ENCODE measurements at places on chromosomes 4 and X.

- peak; percentile 51 for DNase-seq
Measured at GRCh38 chr4:151922306-151922705, 161.5 kb upstream of the GATB start.

DNA sequence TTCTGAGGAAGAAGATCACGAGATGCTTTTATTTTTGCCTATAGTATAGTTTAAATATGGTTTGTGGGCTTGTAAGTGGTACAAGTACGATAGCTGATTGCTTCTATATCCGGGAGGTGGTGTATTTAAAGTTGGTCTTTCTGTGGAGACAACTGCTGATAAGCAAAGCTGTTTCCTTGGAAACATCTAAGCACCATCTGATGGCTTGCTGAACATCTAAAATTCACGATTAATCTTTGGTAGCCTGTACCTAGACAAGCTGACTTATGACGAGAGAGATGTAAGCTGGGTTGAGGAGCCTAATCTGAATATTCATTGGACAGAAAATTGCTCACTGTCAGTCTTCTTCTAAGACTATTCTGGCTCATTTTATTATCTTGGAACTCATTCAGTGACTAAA, 74.6 kb upstream of the NWD2 start:
- no peak for DNase-seq

GRCh38 chrX:149984411-149984810, 46.1 kb upstream of the EOLA2 start:
- DNase-seq = no peak

GRCh38 chrX:104428231-104428630, 137.8 kb upstream of the IL1RAPL2 start:
- DNase-seq = peak; percentile 33

- DNase-seq = peak; percentile 77
Measured at GRCh38 chrX:68938244-68939004, 109.6 kb downstream of the EFNB1 start.

- DNase-seq = no peak
Measured at GRCh38 chrX:40227125-40227524, 129.4 kb upstream of the BCOR start.

DNA sequence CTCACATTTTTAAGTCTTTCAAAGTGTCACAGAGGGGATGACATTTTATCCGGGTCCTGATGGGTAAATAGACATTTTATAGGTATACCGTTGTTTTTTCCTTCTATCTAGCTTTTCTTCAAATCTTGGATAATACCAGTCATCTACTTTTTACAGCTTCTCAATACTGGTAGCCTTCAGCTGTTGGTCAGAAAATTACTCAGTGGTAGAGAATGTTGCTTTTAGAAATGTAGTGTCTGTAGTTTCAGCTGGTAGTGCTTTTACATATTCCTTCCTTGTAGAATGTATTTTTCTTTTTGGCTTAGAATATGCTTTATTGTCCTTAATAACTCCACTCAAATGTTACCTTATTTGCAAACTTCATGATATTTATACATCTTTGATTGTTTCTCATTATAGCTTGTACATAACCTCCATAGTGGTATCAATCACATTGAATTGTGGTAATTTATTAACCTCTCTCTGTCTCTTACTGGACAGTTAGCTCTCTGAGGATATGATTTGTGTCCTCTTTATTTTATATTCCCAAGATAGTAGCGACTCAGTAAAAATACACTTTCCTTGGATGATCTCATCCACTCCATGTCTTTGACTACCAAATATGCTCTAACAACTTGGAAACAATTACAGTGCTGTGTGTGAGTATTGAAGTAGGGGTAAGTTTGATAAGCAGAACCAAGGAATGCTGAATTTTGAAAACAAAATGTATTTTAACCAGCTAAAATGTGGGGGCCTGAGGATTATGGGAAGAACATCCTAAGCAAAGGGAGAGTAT, 53.8 kb downstream of the RAP1GDS1 start:
- DNase-seq = peak; percentile 17

- DNase-seq = no peak
Measured at GRCh38 chr4:152112887-152113286, 352.1 kb upstream of the GATB start.

- peak; percentile 49 for DNase-seq
Measured at GRCh38 chr4:151325111-151325948, at the start of gene SH3D19. Gene SH3D19, minus strand, starts transcription at chr4:151325605. Its CDS starts 253 bp downstream, at chr4:151325352.

DNA sequence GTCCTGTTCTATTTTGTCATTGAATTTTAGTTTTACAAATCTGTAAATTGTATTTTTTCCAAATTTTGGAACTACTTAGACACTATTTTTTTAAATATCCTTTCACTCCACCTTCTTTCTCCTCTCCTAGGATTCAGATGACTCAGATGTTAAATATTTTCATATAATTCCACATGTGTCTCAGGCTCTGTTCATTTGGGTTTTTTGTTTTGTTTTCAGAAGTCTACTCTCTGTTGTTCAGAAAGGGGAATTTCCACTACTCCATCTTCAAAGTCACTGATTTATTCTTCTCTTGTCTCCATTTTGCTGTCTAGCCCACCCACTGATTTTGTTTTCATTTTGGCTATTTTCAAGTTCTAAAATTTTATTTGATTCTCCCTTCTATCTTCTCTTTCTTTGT, 264.0 kb upstream of the SLIT2 start:
- peak; percentile 44 for DNase-seq

GRCh38 chr4:89158884-89159503, 47.7 kb downstream of the TIGD2 start:
- peak; percentile 46 for DNase-seq

DNA sequence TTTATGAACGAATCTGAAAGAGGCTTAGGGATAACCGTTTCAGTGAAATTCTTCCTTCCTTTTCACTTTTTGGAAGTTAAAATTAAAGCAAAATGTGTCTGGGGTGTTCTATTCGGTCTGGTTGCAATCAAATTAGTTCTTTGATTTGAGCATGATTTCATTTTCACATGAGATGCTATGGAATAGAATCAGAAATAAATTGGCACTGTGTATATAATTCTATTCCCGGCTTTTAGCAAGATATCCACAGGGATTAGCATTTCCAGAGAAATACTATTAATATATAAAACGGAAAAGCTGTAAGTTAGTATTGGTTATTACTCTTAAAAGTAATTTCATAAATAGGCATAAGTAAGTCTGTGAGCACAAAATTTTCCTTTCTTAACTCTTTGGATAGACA, 1676.8 kb upstream of the PCDH7 start:
- DNase-seq = no peak

DNA sequence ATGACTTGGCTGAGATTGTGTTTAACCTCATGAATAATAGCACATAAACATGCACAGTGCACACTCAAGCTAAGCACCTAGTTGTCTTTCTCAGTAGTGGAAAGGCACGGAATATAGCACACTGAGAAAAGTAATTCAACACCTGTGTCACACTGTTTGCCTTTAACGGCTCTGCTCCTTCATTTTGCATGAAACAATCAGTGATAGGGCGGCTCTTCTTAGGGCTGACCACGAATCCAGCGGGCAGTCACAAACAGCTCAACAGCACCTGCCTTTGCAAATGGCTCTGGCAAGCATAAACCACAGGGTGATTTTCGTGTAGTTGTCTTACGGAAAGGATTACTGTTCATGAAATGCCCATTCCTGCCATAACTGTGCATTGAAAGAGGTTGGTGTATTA, 954.0 kb upstream of the TENM3 start:
- DNase-seq = no peak

DNA sequence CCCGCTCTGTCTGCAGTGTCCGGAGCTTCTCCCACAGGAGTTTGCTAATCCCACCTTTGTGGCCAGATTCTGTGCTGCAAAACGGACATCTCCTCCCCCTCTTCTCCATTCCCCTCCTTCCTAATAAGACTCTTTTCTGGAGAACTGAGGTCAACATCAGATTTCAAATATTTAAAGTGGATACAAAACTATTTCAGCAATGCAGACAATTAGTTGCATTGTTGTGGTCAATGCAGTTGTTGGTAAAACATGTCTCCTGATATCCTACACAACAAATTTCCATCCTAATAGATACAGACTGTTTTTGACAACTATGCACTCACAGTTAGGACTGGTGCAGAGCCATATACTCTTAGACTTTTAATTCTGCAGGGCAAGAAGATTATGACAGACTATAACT, 5.1 kb upstream of the MCUB start:
- no peak for DNase-seq

DNA sequence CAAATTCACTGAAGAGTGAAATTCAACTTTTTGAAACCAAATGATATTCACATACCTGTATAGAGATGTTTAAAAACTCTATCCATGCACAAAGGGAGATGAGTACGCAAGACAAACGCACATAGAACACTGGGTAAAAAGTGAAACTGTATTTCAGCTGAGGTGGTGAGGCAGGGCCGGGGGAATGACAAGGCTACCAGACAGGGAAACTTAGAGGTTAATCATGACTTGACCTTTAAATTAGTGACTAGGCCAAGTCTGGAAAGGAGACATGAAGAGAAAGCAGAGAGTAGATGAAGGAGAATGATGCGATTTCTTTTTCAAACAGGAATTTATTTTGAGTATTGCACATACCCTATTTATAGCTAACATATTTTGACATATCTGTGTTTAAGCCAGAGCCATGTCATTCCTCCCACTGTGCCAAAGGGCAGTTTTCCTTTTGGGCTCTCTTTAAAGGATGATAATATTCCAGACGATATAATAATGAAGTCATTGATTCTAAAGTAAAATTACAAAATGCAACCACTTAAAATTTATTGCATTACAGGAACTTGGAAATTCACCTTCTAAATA, 49.4 kb downstream of the ARHGEF6 start:
- DNase-seq = no peak

DNA sequence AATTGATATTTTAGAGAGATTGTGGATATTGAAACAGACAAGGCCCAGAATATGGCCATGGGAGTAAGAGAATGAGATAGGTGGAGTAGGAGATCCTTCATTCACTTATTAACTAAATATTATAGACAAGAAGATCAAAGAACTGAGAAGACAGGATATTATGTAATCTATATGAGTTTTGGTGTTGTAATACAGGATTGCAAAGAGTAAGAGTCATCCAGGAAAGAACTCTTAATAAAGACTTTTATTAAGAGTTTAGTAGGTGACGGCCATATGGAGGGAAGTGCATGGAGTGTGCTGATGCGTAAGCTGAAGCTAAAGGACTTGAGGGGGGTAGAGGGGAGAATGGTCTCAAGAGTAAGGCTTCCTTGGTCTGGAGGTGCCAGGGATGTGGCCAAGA, 153.7 kb downstream of the VEGFC start:
- DNase-seq = peak; percentile 69

- peak; percentile 65 for DNase-seq
Measured at GRCh38 chr4:86935853-86936733, 1.3 kb downstream of the AFF1 start.

DNA sequence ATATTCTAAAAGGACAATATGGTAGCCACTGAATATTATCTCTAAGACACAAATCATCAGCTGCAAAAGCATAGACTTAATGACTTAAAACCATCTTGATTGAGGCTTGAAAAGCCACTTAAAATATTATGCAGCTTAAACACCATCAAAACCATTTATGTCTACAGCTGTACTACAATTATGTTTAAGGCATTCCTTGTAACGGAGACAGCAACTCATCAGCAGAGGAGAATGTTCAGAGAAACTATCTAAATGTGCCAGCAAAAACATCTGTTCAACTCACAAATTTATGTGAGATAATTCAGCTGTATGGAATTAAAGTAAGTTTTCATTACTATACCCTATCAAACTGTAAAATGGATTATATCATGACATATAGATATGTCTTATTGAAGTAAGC, 147.9 kb upstream of the CTSO start:
- DNase-seq = no peak

Data from amniotic epithelial cell (primary cell).